ENCODE measurements at places on chromosomes 12 and 14.

GRCh38 chr12:11716794-11717518 is 67.5 kb downstream of the ETV6 start:
- no peak for DNase-seq

DNA sequence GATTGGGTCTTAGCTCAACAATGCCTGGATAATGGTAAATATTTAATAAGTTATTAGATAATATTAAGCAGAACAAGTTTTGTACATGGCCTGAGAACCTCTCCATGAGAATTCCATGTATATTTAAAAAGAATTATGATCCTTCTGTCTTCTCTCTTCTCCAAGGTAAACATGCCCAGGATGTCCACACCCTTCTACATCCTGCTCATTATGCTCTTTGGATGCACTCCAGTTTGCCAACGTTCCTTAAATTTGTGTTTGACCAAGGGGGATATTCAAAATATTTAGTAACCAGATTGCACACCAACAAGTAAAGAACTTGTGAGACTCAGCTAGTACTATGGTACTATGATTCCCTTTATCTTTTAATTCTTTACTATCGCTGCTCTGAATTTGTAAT is 44.8 kb upstream of the ERGIC2 start:
- no peak for DNase-seq

GRCh38 chr12:119239040-119239439 is 60.3 kb downstream of the HSPB8 start:
- no peak for DNase-seq

DNA sequence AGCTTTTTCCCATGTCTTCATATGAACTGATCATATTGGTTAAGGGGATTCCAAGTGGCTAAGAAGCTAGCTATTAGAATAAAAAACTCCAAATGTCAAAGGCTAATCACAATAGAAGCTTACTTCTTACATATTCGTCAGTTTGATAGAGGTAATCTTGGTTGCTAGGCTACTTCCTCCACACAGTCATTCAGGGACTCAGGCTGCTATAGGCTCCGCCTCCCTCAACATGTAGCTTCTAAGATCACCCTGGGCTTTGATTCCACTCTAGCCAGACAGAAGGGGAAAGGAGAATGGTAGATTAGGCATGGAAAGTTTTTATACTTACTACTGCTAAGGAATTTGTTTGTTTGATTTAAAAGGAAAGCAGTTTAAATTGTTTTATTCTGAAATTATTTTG is 207.9 kb downstream of the EFCAB11 start:
- no peak for DNase-seq

- DNase-seq, result no peak
These were observed 112.0 kb upstream of the CLEC14A start for GRCh38 chr14:38367922-38368321.

DNA sequence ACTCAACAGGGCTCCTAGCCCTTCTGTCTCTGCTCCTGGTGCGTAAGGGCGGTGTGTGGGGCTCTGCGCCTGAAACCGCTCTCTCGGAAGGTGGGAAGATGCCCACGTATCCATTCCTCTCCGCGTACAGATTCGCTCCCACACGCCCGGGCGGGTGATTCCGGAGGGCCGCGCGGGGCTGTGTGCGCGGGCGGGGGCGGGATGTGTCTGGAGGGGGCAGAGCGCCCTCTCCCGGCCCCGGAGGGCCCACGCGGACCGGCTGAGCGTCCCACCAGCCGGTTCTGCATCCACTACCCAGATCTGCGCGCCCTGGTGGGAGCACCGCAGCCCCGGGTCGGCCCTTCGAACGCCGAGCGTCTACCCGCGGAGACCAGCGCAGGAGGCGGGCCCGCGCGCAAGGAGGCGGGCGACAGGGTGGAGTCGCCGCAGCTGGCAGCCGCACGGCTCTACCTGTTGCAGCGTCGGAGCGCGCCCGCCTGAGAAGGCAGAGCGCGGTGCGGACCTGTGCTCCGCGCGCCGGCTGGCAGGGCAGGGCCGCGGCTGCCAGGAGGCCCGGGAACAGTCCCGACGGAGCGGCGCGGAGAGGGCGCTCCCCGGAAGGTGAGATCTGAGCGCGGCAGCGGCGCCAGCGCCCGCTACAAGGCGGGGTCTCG is 1.4 kb upstream of the KCNK13 start:
- DNase-seq, result peak; percentile 89

DNA sequence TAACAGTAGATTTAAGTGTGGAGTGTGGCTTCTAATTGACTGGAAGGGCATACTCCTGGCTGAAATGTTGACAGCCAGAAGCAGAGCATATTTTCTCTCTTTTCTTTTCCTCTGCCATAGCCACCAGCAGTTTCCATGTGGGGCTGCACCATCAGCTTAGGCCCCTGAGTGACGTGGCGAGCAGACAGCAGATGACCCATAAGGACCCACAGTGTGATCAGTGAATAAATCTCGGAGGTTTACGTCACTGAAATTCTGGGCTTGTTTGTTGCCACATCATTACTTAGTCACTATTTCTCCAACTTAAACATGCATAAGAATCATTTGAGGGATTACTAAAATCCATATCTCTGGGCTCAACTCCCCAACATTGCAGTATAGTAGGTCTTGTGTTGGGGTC is 549.7 kb upstream of the TMEM132C start:
- DNase-seq, result no peak

DNA sequence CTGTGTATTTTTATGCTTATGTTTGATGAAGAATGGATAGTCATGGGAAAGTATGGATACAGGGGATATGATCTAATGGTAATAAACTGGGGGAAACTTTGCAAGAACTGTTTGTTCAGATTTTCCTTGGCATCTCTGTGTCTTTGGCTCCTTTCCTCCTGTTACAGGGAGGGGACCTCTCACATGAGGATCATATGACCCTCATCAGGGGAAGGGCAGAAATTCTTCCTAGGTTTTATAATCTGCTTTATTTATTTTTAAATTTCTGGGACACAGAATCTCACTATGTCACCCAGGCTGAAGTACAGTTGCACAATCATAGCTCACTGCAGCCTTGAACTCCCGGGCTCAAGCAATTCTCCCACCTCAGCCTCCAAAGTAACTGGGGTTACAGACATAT is 526.5 kb downstream of the CCER1 start:
- no peak for DNase-seq
